Fibroblast of skin of left quadriceps (primary cell): ENCODE measurements at places on chromosomes 6 and 20.

DNA sequence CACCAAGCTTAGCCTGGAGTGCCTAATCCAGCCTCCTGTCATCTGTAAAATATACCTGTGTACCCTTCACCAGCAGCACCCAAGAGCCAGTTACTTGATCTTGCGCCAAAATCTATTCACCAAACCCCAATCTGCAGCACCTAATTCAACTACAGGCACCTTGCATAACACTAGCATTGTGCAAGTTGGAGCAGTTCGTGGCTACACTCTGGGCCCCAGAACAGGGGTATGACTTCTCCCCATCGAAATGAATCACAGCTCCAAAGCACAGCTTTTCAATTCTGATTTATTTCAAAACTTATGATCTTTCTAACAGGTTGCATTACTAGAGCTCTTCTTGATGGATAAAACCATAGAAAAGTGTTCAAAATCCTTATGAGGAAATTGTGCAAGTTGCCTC lies 100.4 kb upstream of the TCF21 start:
- DNase-seq, result no peak

DNA sequence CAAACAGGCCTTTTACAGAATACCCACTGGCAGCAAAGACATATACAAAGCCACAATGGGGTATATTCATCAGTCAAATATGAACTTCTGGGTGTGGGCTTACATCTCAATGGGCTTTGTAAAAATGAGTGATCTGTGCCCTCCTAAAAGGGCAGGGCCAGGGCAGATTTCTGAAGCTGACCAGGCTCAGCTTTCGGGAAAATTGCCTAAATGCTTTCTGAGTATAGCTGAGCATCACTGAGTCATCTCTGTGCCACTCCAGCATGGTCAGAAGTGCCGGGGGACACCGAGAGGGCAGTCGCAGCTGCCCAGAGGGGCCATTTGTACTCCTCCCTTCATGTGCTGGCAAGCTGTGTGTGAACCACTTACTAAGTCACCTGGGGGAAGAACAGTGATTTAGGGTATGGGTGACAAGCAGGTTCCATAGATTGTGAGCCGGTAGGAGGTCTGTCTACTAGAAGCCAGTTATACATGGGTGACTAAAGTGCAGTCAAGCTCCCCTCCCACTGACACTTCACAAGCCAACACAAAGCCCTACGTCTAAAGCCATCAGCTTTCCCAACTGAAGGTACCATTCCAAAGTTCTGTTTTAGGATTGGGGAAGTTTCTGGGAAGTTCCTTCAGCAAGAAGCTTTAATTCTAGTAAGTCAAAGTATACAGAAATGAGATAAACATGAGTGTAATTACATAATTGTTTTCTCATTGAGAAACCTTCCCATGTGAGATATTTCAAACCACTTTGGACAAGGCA lies 147.6 kb upstream of the TAB2 start:
- no peak for DNase-seq

DNA sequence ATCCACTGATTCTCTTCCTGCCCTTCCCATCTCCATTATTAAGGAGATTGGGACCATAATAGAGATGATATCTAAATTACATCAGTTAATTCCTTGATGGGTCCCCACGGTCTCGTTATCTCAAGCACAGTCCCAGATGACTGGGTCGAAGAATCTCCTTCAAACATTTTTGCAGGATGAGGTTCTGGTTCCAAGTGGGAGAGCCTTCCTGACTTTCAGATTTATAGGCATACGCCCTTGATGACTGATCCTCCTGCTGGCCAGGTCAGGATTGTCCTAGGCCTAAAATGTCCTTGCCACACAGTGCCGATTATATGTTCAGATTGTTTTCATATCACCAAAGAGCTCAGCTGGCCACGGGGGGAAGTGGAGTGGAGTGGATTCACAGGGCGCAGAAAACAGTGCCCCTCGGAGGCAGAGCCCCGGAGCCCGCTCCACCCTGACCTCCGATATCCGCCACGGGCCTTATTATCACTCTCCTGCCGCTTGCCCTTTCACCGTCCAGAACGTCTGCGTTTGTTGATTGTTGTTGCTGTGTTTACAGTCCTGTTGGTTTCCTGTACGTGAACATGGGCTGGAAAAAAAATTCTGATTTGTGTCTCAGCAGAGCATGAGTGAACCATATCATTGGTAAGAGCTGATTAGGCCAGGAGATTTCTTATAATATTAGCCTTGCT lies 8.9 kb downstream of the BMP6 start:
- no peak for DNase-seq

DNA sequence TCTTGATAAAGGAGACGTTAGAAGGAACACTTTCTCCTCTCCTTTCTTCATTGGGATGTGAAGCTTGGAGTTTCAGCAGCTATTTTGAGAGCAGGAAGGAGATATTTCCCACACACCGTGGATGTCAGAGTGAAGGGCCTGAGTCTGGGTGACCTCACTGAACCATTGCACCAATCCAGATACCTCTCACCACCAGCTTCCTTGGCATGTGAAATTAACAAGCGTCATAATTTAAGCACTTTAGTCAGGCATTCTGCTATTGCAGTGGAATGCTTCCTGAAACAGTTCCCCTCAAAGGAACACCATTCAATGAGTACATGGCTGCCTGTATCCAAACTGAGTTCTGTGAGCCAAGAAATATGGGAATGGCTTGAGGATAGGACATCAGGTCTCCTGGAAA lies 83.7 kb downstream of the CHMP4B start:
- DNase-seq, result no peak

GRCh38 chr6:89921197-89921596 lies 26.9 kb downstream of the GJA10 start:
- DNase-seq, result no peak

DNA sequence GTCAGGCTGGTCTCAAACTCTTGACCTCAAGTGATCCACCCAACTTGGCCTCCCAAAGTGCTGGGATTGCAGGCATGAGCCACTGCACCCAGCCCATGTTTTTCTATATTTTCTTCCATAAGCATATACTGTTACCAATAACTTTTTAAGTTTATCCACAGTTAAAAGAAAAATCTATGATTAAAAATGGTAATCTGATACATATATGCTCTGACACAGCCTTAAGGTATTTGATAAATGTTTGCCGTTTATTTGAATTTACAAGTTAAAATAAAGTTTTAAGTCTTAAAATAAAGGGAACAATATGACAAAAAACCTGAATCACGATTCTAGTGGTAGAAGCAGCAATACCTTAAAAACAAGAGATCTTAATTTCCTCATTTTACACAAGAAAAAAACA lies 5.2 kb downstream of the STK38 start:
- DNase-seq, result no peak

GRCh38 chr20:12824328-12825225 lies 184.2 kb upstream of the SPTLC3 start:
- DNase-seq, result no peak

GRCh38 chr6:128438393-128438792 lies 82.0 kb downstream of the PTPRK start:
- DNase-seq, result no peak

- DNase-seq, result no peak
Observed at GRCh38 chr6:88483424-88483823, 317.3 kb upstream of the CNR1 start.

- no peak for DNase-seq
Observed at GRCh38 chr6:105791179-105791578, 295.0 kb upstream of the PRDM1 start.

DNA sequence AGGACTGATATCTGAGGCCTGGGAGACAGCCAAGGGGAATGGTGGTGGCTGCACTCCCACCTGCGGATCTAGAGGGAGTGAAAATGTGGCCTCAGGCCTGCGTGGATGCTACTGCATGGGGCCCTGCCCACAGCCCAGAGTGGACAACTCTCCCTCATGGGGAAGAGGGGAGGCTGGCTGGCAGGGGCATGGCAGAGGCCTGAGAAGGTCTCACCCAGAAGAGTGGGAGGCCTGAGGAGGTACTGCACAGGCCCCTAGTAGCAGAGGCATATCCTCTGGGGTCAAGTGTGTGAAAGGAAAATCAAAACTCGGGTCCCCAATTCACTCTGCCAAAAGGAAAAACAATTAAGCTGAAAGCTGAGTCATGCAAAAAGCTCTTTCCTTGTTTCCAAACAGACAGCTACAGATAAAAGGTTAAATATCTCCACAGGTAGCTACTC lies 158.2 kb downstream of the AKAP7 start:
- DNase-seq, result no peak

DNA sequence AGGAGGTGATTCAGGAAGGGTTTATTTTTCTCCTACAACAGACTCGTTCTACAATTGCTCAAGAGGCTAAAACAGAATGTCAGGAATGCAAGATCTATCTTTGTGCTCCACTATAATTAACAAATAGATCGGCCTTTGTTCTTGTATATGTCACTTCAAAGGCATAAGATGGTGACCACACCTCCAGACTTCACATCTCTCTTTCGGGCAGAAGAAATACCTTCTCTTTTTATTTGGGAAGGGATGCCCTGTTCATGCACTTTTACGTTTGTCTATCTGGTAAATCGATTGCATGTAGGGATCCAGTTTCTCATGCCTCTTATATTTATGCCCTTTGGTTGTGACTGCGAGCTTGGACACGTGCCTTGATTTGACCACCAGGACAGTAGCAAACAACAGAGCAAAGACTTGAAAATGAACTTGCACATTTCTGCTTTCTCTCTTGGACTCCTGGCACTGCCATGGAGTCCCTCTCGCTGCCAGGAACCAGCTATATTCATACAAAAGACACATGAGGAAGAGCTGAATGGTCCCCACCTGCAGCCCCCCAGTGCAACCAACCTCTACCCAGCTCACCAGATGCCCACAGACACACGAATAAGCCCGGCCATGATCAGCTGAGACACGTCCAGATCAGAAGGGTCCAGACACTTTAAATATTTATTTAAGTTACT lies 219.8 kb upstream of the STXBP5 start:
- no peak for DNase-seq

- no peak for DNase-seq
Observed at GRCh38 chr6:38088829-38089228, 269.3 kb downstream of the ZFAND3 start.

GRCh38 chr6:79466207-79466834 lies 70.9 kb downstream of the LCA5 start:
- no peak for DNase-seq

GRCh38 chr20:20411402-20411801 lies 43.5 kb downstream of the INSM1 start:
- DNase-seq, result no peak

GRCh38 chr20:9093218-9093957 lies 24.5 kb downstream of the PLCB4 start:
- DNase-seq, result no peak

DNA sequence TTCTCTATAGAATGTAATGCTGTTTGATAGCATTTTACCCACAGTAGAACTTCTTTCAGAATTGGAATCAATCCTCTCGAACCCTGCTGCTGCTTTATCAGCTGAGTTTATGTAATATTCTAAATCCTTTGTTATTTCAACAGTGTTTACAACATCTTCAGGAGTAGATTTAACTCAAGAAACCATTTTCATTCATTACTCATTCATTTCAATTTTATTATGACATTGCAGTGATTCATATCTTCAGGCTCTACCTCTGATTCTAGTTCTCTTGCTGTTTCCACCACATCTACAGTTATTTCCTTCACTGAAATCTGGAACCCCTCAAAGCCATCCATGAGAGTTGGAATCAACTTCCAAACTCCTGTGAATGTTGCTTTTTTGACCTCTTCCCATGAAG lies 93.7 kb downstream of the ZFAND3 start:
- DNase-seq, result no peak

DNA sequence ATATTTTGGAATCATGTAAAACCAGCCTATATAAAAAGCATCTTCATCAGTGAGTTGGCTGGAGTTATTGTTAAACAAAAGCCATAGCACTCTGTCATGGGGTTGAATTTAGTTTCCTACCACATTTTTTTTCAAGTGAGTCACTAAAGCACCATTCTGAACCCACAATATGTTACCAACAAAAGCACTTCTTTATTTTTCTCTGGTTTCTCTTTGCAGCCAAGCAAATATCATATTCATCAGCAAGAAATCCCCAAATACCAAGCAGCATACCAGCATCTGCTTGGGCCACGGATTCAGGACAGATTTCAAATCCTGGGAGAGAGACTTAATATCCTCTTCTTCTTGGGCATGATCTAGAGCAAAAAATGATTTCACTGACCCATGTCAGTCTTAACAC lies 441.4 kb downstream of the BCKDHB start:
- DNase-seq, result peak; percentile 85

GRCh38 chr20:46799781-46800408 lies 90.4 kb downstream of the SLC2A10 start:
- no peak for DNase-seq

- DNase-seq, result no peak
Observed at GRCh38 chr6:13841936-13842335, 27.6 kb upstream of the MCUR1 start.

- no peak for DNase-seq
Observed at GRCh38 chr6:68826501-68826900, 191.4 kb downstream of the ADGRB3 start.

- DNase-seq, result no peak
Observed at GRCh38 chr6:37693546-37694250, 4.0 kb downstream of the MDGA1 start.
